ENCODE measurements at places on chromosomes 4 and X.

GRCh38 chr4:25818371-25818871 is 44.4 kb downstream of the SEL1L3 start:
- DNase-seq: no peak

DNA sequence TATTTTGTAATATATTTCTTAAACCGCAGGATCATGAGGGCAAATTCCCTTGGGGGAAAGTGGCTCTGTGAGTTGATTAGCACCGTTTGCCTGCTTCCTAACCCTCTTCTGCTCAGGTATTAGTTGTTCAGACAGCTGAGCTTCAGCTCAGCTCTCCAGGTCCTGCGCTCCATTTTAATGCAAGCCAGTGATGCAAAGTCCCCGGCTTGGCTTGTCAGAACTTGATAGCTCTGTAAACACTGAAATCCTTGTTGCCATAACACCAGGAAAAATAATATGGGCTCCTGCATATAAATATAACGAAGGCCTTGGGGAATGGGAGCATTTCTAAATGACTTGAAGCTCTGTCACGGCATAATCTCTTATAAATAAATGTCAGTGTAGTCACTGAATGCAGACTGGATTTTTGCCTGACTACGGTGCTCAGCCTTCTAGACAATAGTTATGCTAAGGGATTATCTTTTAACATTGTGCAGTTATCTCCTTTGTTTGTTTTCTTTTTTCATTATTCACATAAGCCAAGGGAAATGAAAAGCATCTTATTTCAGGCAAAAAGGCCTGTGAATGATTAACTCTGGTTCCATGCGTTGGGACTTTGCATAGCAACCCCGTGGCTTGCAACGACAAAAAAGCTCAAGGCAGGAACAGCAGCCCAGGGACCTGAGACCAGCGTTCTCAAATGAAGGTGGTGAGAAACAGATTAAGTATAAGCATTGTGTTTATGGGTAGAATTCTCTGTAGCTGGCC is 253.2 kb downstream of the SPRY1 start:
- DNase-seq: no peak

DNA sequence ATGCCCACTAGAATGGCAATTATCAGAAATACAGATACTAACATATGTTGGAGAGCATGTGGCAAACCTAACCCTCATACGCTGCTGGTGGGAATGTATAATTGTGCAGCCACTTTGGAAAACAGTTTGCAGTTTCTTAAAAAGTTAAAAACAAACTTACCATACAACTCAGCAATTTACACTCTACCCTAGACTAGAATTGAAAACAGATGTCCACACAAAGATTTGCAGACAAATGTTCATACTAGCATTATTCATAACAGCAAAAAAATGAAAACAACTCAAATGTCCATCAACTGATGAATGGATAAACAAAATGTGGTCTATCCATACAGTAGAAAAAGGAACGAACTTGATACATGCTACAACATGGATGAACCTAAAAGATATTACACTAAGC is 64.4 kb downstream of the SLC9A7 start:
- DNase-seq: no peak

GRCh38 chr4:42655269-42655637 is 1.7 kb downstream of the ATP8A1 start:
- DNase-seq: no peak

DNA sequence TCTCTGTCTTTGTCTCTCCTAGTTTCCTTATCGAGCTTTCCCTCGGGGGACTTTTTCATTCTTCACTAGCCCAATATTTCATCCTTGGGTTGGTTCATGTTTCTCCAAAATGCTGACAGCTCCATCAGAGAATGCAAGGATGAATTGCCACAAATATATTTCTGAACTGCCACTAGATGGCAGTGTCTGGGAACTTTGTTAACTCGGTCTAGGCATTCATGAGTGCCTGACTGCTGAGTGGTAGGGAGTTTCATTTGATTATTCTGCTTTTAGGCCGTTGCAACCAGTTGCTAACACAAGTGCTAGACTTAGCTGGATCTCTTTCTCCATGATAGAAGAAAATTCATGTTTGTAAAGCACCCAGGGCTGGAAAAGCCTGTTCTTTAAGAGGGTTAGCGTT is 73.5 kb upstream of the RAP2C start:
- DNase-seq: no peak

GRCh38 chr4:117771647-117772337 is 262.5 kb upstream of the NDST3 start:
- no peak for DNase-seq

GRCh38 chr4:118396881-118397622 is 44.2 kb upstream of the PRSS12 start:
- DNase-seq: no peak

GRCh38 chrX:53435997-53436396 is 1.8 kb upstream of the HSD17B10 start:
- DNase-seq: no peak

DNA sequence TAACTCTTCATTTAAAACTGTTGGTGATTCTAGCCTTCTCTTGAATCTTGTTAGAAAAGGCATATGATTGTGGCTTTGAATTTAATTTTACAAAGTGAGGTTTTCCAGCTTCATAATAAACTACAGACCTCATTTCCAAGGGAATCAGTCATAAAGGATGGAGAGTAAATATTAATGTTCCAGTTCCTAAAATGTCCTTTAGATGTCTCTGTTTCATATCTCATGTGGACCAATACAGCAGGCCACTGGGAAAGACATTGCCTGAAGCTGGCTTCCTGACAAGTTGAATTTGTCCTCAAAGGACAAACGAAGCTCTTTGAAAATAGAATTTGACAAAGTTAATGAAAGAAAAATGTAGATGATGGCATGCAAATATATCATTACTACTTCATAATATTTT is 125.4 kb downstream of the ZNF330 start:
- DNase-seq: no peak

DNA sequence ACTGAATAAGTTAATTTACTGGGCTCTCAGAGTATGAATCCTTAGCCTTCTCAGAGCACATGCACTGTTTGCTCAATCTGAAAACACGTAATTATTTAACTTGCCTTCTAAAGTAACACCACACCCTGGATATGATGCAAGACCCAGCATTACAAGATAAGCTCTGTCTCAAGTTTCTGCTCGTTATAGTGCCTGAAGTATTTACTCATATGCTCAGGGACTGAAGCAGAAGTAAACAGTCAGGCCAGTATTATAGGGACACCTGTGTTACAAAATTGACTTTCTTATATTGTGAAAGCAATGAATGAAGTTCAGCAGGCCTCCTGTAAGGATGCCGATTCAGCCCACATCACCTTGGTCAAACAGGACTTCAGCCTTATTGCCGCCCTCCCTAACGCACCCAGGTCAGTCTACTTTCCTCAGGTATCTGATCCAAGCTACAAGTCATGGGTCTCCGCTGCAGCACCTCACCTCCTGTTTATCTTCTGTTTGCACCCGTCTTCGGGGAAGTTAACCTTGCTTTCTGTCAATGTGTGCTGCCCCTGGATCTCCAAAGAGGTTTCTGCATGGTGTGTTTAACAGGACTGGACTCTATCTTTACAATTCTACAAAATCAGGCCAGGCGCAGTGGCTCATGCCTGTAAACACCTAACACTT is 42.8 kb upstream of the KLF3 start:
- no peak for DNase-seq

DNA sequence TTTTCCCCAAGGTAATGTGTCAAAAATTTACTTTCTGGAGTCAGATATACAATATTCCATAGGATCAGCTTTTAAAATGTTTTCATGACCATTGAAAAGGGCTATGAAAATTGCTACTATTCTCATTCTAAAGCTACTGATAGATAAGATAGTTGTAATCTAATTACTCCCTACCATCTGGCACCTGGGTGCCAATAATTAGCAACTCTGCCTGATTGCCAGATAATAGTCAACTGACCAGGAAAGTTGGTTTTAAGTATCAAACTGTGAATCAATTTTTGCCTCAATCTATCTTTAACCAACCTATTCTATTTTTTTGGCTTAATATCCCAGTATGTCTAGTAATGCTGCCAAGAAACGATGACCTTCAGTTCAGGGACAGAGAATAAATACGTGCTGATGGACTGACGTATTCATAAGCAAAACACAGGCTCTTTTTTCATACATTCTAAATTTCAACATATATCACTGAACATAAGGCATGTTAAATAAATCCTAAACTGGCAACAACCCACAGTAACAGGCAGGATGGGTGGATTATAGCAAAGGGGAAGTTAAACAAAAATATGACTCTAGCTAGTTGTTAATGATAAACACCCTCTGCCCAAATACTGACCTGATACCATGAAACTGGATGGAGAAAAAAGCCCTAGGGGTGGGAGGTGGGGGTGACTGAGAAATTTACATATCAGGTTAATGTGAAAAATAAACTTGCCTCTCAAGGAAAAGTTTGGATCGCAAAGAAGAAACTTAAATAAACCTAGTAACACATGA is 18.2 kb downstream of the SH3RF1 start:
- no peak for DNase-seq

DNA sequence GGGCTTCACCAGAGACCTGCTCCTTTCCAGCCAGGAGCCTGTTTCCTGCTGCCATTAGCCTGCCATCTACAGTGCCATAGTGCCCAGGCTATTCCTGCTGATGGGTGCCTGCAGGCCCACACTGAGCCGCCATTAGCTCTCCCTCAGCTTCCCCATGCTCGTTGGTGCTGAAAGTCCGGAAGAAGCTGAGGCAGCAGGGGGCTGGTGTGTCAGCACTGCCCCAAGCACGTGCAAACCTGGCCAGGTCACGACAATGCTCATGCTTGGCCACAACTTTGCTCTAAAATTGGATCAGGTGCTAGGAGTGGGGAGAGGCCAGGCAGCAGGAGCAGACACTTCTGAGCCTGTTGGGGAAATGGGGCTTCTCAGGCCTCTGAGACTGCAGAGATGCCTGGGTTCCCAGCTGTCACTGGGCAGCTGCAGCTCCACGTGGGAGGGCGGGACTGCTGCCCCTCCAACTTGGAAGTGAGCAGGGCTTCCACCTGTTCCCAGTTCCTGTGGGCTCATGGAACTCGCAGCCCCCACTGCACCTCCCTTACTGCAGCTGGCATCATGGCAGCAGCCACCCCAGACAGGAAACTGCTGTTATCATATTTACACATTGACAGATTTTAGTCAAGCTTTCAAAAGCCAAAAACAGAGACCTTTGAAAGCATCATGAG is 913.9 kb downstream of the FSTL5 start:
- no peak for DNase-seq
